ENCODE measurements at places on chromosomes 16 and 17.
A peak's percentile ranks its signal among the peaks of the same experiment; 100 is the strongest.

- DNase-seq: no peak
These were observed 20.9 kb upstream of the NSRP1 start for GRCh38 chr17:30095507-30096244.

GRCh38 chr17:40448639-40449261 lies 5.5 kb downstream of the IGFBP4 start:
- DNase-seq: no peak

- DNase-seq: no peak
These were observed 473 bp downstream of the FTO start for GRCh38 chr16:53704445-53704813.

DNA sequence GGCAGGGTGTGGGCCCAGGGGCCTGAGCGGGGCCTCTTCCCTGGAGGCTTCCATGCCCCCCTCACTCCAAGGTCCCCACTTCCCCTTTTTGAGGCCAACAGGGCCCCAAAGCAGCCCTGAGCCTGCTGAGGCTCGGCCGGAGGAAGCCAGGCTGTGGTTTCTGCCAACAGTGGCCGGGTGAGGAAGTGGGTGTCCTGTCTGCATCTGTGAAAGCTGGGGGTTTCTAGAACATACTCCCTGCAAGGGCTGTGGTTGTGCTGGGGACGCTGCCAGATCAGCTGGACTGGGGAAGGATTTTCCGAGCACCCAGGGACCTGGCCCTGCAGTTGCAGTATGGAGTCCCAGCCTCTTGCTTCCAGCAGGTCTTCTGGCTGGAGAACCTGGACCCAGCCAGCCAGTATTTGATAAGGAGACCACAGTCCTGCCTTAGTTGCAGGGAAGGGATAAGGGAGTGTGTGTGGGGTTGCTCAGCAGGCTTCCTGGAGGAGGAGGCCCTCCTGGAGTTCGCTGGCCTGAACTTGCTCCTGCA lies 15.7 kb downstream of the ADCY7 start:
- no peak for DNase-seq

DNA sequence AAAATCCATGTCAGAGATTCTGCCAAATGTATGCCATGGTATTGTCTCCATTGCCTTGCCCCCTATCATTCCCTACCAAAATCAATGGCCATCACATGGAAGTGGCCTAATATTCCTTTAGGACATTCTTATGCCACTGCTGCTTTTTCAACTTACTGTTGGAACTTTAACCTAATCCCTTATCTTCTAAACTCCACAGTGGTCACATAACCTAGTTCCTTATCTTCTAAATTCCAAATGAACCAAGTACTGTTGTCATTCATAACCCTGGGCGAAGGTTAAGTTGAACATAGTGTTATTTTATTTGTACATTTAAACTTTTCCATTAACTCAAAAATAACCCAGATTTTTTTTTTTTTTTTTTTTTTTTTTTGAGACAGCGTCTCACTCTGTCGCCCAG lies 3.6 kb downstream of the HSF5 start:
- DNase-seq: no peak

DNA sequence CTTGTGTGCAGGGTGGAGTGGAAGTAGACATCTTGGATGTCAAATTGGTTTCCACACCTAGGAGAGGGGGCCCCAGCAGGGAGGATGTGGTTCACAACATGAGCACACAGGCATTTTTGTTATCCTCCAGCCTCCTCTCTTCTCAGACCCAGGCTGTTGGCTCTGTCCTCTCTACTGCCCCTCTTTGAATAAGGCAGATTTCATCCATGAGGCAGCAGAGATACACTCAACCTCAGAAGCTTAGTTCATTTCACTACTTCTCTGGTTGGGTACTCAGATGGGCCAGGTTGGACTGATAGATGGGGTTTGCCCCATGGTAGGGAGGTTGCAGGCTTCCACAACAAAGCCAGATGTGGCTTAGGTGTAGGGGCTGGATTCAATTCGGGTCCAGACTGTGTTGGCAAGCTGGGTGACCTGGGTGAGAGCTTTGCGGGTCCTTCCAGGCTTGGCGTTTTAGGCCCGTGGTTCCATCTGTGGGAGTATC lies 22.2 kb upstream of the NFATC3 start:
- DNase-seq: no peak

- no peak for DNase-seq
These were observed 71.8 kb downstream of the SRCIN1 start for GRCh38 chr17:38533866-38534497.

GRCh38 chr17:4800462-4801196 lies 1.5 kb downstream of the C17orf114 start:
- no peak for DNase-seq

DNA sequence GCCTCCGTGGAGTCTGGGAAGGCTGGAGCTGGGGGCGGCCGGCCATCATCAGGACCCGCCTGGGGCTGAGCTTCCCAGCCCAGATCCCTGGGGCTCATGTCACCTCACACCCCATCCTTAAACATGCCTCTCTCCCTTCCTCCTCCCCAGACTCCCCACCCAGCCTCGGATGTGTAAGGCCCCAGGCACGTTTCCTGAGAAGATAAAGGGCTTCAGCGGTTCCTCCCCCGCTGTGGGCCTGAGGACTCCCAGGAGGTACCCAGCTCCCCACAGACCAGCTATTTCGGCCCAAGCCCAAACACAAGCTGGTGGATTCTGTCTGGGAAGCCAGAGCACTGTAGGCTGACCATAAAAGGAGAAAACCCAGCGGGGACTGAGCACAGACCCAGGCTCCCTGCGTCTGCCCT lies 49.2 kb downstream of the MYH11 start:
- DNase-seq: no peak

- no peak for DNase-seq
These were observed 28.4 kb upstream of the EMP2 start for GRCh38 chr16:10608687-10609401.

- DNase-seq: no peak
These were observed 49.8 kb upstream of the ARHGAP44 start for GRCh38 chr17:12739500-12739899.

DNA sequence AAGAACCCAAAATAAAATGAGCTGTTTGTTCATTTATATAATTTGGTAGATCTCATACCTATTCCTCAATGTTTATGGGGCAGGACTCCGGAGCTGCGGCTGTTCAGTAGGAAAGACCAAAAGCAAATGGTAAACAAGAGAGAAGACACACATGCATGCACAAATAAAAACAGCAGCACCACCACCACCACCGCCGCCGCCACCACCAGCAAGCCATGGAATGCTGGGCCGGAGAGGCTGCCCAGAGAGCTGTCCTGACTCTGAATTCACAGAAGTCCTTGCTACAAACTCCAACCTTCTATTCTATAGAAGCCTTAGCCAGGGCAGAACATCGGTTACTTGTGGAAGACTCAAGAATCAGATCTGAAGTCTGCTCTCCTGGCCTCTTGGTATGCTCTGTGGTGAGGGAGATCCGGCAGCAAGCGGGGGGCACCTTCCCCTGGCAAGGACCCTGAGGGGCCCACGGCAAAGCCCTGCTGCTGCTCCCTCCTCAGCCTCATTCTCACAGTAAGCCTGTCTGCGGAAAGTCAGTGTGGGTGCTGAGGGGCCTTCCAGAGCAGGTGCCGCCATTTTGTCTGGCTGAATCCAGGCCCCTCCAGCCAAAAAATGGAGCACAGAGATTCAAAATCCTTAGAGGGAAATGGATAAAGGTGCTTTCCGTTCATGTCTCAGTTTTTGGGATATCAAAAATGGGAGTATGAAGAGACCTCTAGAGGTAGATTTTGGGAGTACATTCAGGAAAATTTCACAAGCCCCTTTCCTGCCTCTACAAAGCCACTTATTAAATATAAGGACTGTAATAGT lies 6.4 kb upstream of the FOXJ1 start:
- DNase-seq: no peak

GRCh38 chr16:12188061-12188934 lies 211.8 kb downstream of the SNX29 start:
- DNase-seq: no peak

DNA sequence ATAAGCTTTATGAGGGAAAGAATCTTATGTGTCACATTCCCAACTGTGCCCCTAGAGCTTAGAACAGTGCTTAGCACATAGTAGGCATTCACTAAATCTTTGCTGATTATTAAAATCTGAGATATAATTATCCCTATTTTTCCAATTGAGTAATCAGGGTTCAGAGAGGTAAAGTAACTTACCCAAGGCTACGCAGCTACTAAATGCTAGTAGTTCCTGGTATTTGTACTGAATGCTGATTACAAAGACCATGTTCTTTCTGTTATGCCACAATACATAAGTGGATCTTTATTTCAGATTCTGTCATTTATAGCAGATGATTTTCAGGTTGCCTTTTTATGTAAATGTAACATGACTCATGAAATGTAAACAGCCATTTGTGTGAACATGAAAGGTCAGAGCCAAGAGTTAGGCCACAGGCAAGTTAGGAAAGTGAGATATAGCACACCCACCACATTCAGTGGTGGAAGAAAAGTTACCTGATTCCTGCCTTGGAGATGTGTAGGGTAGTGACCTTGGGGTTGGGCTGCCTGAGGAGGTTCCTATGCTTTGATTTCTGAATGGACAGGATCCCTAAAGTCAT lies 77.2 kb downstream of the FTO start:
- no peak for DNase-seq

- DNase-seq: no peak
These were observed 6.8 kb downstream of the FHOD1 start for GRCh38 chr16:67240506-67240905.

GRCh38 chr17:79452706-79453105 lies 158.1 kb downstream of the RBFOX3 start:
- no peak for DNase-seq

GRCh38 chr17:44006598-44007345 lies 2.4 kb downstream of the NAGS start:
- DNase-seq: peak; percentile 97

DNA sequence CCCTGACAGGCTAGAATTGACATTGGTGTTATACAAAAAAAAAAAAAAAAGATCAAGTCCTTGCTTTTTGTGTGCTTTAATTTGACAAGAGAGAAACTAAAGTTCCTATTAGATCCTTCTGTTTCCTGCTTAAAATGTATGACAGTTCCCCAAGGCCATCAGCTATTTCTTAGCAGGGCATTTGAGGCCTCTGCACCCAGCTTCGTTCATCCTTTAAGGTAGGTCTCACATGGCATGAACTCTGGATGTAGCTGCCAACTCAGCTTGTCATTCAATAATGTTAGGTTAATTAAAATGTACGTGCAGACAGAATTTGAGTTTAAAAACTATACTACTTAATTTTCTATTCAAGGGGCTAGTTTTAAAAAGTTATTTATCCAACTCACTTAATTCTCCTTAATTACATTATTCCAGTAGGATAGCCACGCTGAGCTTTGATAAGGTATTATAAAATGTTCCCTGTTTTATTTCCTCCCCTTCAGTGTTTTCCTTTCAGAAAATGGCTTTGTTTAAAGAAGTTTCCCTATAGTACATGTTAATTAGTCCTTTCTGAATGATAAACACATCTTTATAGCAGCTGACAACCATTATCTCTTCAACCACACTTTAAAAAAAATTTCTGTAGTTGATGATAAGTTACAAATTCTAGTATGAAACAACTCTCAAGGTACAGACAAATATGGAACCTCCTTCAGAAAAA lies 1.2 kb upstream of the RFFL start:
- DNase-seq: no peak

GRCh38 chr16:57564571-57565270 lies 22.3 kb downstream of the ADGRG5 start:
- DNase-seq: no peak
